Glomerular endothelial cell (primary cell): ENCODE measurements at places on chromosomes 12 and 14. TPM values are rescaled to one million over a fixed set of nuclear protein-coding genes. Genes with fewer than 3 reads are reported as not detected.

GRCh38 chr12:109624467-109624866, 50.9 kb downstream of the MVK start:
- no peak for DNase-seq

DNA sequence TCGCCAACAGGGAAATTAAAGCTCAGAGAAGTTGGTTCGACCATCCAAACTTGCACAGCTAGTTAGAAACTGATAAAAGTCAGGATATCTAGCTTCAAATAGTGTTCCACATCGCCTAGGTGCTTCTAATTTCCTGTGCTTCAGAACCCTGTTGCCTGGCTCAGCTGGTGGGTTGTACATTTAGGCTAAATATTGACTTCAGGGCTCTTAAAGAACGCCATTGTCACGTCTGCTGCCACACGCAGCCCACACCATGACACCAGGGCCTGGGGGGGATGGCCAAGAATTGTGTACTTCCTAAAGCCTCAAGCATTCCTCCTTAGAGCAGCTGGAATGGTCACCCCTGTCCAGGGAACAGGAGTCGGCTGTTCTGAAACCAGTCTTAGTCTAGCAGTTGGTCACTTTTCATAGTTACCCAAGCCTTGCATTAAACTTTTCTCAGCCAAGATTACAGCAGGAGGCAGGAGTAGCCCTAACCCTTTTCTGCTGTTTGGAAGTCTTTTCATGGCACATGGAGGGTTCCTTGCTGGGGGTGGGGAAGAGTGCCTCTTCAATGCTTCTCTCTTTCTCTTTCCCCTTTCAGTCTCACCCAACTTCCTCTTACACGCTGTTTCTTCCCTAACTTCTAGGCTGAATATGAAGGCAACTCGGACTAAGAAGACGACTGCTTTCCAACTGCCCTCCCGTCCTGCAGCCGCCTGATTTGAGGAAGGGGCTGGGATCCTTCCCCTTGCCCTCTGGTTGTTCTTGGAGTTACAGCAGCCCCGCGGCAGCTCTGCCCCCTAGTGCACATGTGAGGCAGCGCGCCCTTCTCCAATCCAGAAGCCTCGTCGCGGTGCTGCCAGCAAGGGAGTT, 17.1 kb downstream of the FOS start:
- no peak for DNase-seq

- DNase-seq, result no peak
Measured at GRCh38 chr12:79119796-79120195, 255.2 kb downstream of the SYT1 start.

DNA sequence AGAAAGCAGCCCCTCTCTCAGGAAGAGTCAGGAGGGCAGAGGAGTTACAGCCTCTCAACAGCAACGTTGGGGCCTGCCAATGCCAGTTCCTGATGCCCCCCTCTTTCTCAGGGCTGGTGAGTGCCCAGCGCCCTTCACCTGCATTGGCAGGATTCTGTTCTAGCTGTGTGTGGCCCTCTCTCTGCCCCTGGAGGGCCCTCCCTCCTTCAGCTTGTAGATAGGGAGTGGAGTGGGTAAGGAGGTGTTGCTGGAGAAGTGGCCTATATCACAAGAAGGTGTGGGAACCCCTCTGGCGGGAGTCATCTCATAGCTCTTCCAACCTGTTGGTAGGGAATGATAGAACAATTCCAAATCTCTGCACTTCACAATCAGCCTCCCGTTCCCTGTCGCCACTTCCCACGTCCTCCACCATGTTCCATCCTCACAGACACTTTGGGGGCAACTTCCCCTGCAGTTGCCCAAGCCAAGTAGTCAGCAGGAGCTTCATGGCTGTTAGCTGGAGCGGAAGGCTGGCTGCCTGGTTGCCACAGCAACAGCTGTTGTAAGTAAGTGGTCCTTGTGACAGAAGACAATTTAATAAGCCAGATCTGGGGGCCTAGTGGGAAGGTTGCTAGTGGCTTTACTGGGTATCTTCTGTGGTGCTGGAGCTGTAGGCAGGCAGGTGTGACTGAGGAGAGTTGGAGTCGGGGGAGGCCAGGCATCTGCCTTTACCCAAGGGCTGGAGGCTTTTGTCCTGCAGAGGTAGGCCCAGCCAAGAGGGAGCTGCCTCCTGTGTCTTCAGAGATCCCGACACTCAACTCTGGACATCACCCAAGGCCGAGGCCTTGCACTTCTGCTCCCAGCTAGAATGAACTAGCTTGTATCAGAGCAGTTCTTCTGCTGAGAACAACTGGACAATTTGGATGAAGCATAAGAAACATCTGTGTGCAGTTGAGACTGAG, 38.4 kb downstream of the GALNT16 start:
- DNase-seq, result no peak

GRCh38 chr12:73445658-73446324, 1091.8 kb upstream of the ATXN7L3B start:
- no peak for DNase-seq

DNA sequence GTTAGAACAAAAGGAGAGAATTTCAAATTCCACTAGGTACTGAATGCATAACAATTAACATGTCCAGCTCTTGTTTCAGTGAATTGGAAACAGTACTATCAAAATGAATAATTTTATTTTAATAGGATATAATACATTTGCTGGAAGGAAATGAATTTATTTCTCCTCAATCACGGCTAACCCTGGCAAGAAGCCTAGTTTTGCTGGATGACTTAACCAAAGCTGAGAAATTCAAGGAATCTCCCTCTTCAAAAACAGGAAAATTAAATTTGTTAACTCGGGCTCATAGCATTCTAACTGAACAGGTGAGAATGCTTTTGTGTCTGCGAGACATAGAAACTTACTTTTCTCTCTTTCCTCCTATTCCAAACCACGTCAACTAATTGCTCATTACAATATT, 163.5 kb upstream of the NEDD1 start:
- DNase-seq, result no peak

GRCh38 chr14:23321572-23322547, 603 bp downstream of the PABPN1 start:
- no peak for DNase-seq

Gene ISCA2
- 10.7 and 11.1 TPM in 2 replicates for total RNA-seq

Gene PTPRR
- total RNA-seq, result 0.15 and 1.1 TPM in 2 replicates

Gene KRT73
- not detected in 2 replicates for total RNA-seq

Gene NKX2-1
- total RNA-seq, result not detected in 2 replicates

Gene CHPT1
- 23.9 and 28.1 TPM in 2 replicates for total RNA-seq

Gene ITGB7
- not detected in 2 replicates for total RNA-seq
